Activated T-cell treated with anti-CD3 and anti-CD28 coated beads, Interleukin-2, amount 50 U/mL, for 48 hours (primary cell): ENCODE measurements at places on chromosomes 11 and 22.

DNA sequence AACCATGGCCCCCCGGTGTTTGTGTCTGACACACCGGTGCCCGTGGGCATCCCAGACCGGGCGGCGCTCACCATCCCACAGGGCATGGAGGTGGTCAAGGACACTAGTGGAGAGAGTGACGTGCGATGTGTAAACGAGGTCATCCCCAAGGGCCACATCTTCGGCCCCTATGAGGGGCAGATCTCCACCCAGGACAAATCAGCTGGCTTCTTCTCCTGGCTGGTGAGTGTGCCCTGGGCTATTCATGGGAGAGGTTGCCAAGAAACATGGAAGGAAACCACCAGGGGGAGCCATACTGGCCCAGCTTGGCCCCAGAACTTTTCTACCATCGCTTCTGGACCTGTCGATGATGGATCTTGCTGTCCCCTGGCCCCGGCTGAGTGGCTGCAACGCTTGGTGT is 36.5 kb downstream of the PRDM11 start:
- no peak for DNase-seq

DNA sequence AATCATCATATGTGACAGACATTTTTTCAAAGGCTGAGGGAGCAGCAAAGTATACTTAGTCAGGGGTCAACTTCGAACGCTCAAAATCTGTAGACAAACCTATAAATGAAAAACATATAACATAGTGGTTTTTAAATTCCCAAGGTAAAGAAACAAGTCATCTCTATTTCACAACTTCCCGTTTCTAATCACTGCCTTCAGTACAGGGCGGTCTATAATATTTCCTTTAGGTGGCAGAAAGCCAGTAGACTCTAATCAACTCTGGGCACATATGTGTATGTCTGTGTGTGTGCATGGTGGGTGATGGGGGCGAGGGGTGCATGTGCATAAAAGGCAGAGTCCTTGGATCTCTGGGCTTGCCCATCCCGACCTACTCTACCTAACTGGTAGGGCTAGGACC is 55.0 kb upstream of the ARFGAP3 start:
- no peak for DNase-seq

DNA sequence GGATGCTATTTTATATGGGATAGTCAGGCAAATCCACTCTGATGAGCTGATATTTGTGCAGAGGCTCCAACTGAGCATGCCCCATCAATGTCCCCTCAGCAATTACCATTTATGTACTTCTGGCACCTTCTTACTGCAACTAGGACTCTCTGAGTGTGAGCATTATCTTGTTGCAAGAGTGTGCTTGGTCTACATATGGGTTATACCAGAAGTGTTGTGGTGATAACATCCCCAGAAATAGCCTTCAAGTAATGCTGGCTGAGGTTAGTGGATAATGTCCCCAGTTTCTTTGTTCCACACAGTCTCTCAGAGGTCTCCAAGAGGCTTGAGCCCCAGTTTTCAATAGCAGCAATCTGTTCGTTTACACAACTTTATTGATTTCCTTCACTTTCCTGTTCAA is 408.6 kb downstream of the JRKL start:
- DNase-seq = no peak

GRCh38 chr11:80041136-80042000 is 600.5 kb upstream of the TENM4 start:
- no peak for DNase-seq

DNA sequence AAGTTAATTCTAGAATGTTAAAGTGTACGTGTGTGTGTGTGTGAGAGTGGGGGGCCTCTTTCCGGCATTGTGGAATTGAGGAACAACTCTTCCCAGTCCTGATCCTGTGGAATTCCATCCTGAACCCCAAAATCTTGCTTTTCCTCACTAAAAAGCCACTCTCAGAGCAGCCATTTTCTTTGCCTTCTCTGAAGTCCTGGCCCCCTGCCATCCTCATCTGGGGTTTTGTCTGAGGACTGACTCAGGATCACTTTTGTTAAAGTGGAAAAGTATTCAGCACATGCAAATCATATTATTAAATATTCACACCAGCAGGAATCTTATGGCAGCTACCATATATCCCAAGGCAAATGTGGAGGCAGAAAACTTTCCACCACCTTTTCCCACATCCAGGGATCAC is 3.8 kb downstream of the SCN4B start:
- no peak for DNase-seq

- DNase-seq = no peak
Observed at GRCh38 chr11:102767800-102768199, 12.6 kb downstream of the MMP10 start.

- DNase-seq = no peak
Observed at GRCh38 chr11:102685338-102685737, 20.2 kb downstream of the MMP27 start.

- DNase-seq = no peak
Observed at GRCh38 chr11:87892291-87892690, 283.0 kb downstream of the RAB38 start.

GRCh38 chr22:38017272-38017920 is 33.0 kb upstream of the SOX10 start:
- no peak for DNase-seq

DNA sequence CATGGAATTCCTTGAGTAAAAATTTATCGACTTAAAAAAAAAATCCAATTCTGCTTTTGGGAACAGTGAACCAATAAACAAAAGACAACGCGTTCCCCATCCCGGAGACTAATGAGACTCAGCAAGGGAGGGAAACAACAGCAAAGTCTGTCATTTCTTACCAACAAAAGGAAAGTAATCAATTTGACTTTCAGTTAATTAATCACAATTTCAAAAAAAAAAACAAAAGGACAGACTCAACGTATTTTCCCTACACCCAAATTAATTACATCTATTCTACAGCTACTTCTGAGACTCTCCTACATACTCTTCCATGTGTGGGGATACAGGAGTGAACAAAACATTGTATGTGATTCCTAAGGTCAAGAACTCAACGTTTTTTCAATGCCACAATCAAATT is 1.9 kb downstream of the RDX start:
- no peak for DNase-seq

DNA sequence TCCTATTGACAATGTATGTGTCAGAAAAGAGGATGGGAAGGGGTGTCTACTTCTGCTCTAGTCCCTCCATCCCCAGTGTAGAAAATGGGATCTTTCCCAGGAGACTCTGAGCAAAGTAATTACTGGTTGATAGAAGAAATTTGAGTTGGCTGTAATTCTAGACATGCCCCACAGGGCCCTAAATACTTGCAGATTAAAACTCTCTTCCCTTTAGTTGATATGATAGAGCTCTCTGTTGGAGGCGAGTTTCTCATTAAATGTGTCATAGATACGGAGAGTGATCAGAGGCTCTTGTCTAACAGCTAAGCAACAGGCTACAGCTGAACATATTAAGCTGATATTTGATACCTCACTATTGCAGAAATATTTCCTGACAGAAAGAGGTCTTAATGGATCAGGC is 32.9 kb downstream of the OR52E1 start:
- no peak for DNase-seq

DNA sequence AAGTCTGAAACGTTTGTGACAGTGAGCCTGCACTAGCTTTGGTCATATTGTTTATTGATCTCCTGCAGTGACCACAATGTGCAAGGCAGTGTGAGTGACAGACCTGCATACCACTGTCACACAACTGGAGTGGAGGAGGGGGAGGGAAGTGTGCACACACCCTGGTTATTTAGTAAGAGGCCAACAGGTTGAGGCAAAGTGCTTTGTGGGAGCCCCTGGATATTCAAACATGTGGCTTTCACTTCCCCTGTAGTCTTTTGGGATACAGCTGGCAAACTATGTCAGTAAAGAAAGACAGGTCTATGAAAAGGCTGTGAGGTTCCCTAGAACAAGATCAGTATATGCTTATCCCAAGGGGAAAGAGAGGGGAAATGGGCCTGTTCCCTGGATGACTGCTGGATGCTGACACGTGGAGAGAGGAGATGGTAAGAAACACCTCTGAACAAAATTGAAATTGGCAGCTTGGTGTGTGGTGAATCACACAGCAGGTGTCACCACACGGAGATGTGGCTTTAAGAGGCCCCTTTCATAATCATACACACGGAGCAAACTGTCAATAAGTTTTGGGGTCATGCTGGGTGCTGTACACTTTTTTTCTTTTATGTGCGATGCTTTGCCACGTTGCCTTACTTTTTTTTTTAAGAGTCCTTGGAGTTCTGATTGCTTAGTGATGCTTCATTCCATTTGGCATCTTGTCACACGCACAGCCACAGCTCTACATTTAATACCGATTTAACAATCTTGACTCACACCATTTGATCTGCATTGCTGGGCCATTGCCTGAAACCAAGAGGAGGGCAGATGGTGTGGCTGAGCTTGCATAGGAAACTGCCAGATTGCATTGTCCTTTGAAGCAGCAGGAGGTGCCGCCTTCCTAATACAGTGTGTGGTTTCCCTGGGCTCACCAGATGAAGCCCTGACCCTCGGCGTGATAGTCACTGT is 11.3 kb downstream of the OSBP2 start:
- DNase-seq = peak; percentile 40

DNA sequence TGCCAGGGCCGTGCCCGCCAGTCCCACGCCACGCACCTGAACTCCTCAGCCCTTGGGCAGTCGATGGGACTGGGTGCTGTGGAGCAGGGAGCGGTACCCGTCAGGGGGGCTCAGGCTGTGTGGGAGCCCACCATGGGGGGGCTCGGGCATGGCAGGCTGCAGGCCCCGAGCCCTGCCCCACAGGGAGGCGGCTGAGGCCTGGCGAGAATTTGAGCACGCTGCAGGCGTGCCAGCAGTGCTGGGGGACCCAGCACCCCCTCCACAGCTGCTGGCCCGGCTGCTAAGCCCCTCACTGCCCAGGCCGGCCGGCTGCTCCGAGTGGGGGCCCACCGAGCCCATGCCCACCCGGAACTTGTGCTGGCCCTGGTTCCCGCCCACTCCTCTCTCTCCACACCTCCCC is 56.8 kb downstream of the TMPRSS5 start:
- DNase-seq = no peak

DNA sequence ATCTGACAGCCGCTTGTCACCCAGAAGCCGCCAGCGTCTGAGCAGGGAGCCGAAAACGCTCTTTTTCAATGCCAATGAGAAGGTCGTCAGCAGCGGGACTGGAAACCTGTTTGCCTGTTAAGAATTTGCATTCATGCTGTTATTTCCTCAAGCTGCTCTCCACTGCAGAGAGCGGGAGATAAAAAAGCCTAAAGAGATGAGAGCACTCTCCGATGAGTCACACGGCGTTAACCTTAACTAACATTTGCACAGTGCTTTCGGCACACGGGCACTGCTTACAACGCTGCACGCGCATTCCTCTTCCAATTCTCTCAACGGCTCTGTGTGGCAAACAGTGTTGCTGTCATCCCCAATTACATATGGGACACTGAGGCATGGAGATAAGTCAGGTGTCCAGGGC is 40.0 kb upstream of the RTL6 start:
- DNase-seq = no peak

GRCh38 chr11:69204941-69205742 is 49.4 kb downstream of the SMIM38 start:
- no peak for DNase-seq

DNA sequence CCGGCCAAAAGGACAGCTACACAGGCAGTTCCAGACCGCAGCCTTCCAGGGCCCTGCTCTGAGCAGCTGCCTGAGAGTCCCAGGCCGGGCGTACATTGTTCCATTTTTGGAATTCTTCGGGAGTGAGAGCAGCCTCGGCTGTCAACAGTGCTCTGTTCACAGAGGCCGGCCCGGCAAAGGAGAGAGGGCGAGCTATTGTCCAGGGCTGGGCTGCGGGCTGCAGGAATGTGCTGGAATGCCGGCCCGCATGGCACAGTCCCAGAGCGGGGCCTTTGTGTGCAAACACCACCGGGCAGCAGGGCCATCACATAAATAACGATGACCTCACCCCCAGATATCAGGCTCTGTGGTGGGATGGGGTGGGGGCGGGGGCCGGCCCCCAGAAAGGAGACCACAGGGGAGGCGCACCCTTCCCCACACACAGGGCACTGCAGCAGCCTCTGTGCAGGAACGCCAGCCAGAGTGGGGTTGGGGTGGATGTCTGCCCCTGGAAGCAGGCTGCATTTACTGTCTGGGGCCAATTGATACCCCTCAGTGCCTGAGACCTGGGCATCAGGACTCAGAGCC is 15.8 kb downstream of the LINC01488 start:
- DNase-seq = no peak
